Activated B cell treated with CpG ODN at 0.5 μM for 24 hours (primary cell): ENCODE measurements at places on chromosomes 11 and 22.

DNA sequence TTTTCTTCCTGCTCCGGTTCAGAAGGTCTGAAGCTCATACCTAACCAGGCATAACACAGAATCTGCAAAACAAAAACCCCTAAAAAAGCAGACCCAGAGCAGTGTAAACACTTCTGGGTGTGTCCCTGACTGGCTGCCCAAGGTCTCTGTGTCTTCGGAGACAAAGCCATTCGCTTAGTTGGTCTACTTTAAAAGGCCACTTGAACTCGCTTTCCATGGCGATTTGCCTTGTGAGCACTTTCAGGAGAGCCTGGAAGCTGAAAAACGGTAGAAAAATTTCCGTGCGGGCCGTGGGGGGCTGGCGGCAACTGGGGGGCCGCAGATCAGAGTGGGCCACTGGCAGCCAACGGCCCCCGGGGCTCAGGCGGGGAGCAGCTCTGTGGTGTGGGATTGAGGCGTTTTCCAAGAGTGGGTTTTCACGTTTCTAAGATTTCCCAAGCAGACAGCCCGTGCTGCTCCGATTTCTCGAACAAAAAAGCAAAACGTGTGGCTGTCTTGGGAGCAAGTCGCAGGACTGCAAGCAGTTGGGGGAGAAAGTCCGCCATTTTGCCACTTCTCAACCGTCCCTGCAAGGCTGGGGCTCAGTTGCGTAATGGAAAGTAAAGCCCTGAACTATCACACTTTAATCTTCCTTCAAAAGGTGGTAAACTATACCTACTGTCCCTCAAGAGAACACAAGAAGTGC, 661 bp upstream of the MALAT1 start:
- H3K27me3 ChIP-seq, result no peaks in the 10 kb centered on the region
- H3K27ac ChIP-seq, result no peak overlapping the region
- H3K36me3 ChIP-seq, result peaks cover 3% of the 10 kb centered on the region
- H3K4me1 ChIP-seq, result peaks cover 49% of the 10 kb centered on the region
- H3K4me3 ChIP-seq, result no peak overlapping the region

DNA sequence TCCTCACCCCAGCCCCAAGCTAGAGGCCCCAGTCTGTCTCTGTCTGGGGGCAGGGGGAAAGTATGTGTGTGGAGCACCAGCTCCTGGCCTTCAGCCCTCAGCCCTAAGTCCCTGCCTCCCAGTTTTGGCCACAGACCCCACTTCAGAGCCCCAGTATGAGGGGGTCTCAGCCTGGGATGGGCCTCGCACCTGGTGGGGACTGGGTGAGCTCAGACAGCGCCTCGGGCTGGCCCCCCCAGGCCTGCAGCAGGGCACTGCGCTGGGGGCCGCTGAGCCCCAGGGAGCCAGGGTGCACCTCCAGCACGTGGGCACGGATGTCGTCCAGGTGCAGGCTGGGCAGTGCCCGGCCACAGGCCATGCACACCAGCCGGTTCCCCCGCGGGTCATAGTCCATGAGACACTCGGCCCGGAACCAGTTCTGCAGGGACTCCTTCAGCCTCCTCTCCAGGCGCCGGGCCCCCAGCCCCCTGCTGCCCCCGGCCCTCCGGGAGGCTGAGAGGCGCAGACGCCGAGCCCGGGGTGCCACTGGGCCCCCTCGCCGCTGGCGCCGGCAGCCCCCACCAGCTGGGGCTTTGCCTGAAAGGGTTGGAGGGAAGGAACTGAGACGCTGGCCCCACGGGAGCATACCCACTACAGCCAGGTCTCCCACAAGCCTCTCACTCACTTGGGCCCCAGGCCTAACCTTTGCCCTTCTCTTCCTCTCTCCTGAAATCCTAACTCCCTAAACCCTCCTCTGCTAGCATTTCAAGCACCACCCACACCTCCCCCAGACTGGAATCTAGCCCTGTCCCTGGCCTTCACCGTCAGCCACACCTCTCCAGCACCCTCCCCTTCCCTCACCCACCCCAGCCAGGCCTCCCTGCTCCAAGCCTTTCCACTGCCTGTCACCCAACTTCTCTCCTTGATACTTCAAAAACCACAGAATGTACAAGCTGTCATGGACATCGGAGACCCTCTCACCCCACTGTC, 3.6 kb downstream of the ZFTA start:
- H3K36me3 ChIP-seq, result peaks cover 5% of the 10 kb centered on the region
- no peak overlapping the region for H3K27ac ChIP-seq
- H3K27me3 ChIP-seq, result no peaks in the 10 kb centered on the region
- H3K4me3 ChIP-seq, result no peak overlapping the region

DNA sequence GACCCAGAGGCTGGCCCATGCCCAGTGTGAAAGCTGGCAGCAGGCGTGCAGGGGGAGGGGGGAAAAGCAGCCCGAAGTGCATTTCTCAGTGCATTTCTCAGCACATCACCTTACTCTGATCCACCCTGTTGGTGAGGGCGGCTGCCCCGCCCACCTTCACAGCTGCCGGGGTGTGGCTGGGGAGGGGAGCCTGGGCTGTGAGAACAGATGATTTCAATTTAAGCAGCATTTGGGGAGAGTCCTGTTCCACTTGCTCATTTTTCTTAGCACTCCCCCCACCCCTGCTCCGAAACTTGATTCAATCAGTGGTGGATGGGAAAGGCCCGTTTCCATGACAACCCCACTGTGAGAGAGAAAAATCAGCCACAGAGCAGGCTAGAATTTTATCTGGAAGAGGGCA, 84.8 kb downstream of the SNX19 start:
- no peak for DNase-seq
- no peak overlapping the region for H3K27ac ChIP-seq
- no peaks in the 10 kb centered on the region for H3K36me3 ChIP-seq
- H3K4me1 ChIP-seq, result no peaks in the 10 kb centered on the region

- no peak for DNase-seq
- H3K27me3 ChIP-seq, result no peaks in the 10 kb centered on the region
- no peak overlapping the region for H3K4me3 ChIP-seq
Observed at GRCh38 chr22:42801252-42802080, 55.6 kb downstream of the ARFGAP3 start.

DNA sequence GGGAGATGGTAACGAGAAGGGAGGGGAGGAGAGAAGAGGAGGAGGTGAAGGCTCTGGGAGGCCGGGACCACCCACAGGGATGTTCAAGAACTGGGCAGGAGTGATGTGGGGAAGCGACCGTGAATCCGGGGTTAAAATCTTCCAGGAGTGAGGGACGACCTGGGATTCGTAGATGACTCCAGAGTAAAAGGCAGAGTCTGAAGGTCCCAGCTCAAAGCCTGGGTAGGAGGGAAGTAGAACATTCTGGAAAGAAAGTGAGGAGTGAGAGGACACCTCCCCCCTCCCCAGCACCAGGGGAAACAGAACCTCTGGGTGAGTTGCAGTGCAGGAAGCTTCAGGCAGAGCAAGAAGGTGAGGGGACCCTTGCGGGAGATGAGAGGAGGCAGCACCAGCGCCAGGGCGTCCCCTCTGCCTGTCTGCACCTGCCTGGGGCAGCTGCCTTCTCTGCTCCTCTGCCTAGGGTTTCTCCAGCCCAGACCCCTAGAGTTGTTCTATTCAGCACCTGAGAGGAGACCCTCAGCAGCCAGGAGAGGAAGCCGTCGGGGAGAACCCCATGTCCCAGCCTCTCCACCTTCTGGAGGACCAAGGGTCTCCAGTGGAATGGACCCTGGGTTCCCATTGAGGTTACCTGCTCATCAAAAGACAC, 49.7 kb downstream of the LINC01488 start:
- no peak overlapping the region for H3K27ac ChIP-seq
- DNase-seq, result no peak
- H3K4me1 ChIP-seq, result peaks cover 28% of the 10 kb centered on the region
- no peaks in the 10 kb centered on the region for H3K36me3 ChIP-seq

DNA sequence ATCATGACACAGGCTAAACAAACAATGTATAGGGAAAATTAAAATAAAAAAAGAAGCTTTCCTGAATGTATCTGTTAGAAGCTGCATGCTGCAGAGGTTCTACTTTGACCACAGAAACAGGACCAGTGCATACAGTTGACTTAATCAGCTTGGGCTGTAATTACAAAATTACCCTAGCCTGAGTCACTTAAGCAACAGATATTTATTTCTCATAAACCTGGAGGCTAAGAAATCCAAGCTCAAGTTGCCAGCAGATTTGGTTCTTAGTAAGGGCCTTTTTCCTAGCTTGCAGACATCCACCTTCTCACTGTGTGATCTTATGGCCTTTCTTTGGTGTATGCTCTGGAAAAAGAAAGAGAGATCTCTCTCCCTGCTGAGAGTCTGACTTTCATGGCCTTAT, 946.5 kb upstream of the RAG2 start:
- DNase-seq, result no peak
- no peak overlapping the region for H3K4me3 ChIP-seq
- H3K27me3 ChIP-seq, result no peaks in the 10 kb centered on the region
- no peaks in the 10 kb centered on the region for H3K36me3 ChIP-seq
- no peak overlapping the region for H3K27ac ChIP-seq

DNA sequence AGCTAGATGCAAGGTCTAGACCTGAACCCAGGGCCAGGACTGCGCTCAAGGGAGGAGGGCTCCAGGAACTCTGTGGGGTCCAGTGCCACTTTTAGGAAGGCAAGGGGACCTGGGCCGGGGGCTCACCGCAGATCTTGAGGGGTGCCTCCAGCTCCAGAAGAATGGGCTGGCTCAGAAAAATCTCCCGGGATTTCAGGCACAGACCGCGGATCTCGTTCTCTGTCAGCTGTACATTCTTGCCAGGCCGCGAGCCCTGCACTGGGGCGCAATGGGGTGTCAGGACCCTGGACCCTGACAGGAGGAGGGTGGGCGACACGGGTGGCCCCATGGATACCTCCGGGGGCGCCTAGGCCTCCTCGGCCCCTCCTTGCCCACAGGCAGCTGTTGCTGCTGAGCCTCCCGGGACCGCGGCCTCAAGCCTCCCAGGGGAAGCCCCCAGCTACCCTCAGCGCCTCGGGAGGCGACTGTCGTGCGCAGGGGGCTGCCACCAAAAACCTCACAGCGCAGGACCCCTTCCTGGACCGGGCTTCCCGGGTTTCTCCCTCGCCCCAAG, 640 bp downstream of the PPP1CA start:
- H3K27ac ChIP-seq, result peak overlapping the region; percentile 81
- H3K4me1 ChIP-seq, result peaks cover 74% of the 10 kb centered on the region
- H3K36me3 ChIP-seq, result peaks cover 50% of the 10 kb centered on the region
- no peak for DNase-seq

GRCh38 chr11:58919561-58919960, 19.7 kb upstream of the GLYATL1 start:
- peaks cover 3% of the 10 kb centered on the region for H3K27me3 ChIP-seq
- peaks cover 8% of the 10 kb centered on the region for H3K4me1 ChIP-seq
- DNase-seq, result no peak
- no peak overlapping the region for H3K4me3 ChIP-seq

GRCh38 chr22:25077964-25078363, 121.7 kb upstream of the CRYBB3 start:
- H3K27ac ChIP-seq, result no peak overlapping the region
- no peak for DNase-seq
- peaks cover 9% of the 10 kb centered on the region for H3K27me3 ChIP-seq
- H3K36me3 ChIP-seq, result no peaks in the 10 kb centered on the region

- DNase-seq, result no peak
- no peak overlapping the region for H3K4me3 ChIP-seq
- H3K27ac ChIP-seq, result no peak overlapping the region
- H3K36me3 ChIP-seq, result peaks cover 11% of the 10 kb centered on the region
Observed at GRCh38 chr22:46171940-46172339, 21.6 kb downstream of the PPARA start.

GRCh38 chr11:113876798-113877669, 1.7 kb upstream of the USP28 start:
- H3K4me3 ChIP-seq, result peak overlapping the region; percentile 96
- H3K36me3 ChIP-seq, result peaks cover 15% of the 10 kb centered on the region
- peak overlapping the region; percentile 97 for H3K27ac ChIP-seq
- H3K4me1 ChIP-seq, result peaks cover 51% of the 10 kb centered on the region
- no peak for DNase-seq
- no peaks in the 10 kb centered on the region for H3K27me3 ChIP-seq

DNA sequence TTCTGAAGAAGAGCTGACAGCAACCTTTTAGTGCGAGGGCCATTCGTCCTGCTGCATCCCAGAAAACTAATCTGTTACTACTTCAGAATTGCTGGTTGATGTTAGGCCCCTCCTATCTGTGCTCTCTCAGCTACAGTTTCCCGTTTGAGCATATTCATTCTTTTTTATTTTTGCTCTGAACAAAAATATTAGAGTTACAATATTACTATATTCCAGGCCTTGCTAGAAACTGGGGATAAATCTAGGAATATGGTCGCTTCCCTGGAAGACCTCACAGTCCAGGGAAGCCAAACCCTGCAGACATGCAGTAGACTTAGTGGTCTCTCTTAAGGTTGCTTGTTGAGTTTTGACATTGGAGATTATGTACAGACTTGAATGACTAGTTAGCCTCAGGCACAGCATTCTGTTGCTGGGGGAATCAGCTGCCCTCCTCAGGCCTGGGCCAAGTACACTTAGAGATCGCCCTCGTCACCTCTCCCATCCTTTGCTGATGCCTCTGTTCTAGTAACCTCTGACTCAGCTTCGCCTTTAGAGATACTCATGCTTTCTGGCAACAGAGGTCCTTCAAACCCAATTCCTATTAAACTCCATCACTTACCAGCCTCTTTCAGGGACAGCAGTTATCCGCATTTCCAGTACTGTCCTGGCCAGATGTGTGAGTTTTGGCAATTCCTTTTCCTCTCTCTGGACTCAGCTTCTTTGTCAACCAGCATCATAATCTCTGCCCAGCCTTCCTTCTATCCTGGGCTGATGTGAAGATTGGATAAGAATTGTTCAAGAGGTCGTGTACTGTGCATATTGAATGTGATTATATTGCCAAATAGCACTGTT, 698 bp upstream of the ANAPC15 start:
- peak overlapping the region; percentile 97 for H3K4me3 ChIP-seq
- no peak for DNase-seq
- H3K27me3 ChIP-seq, result peaks cover 15% of the 10 kb centered on the region
- H3K27ac ChIP-seq, result peak overlapping the region; percentile 100

DNA sequence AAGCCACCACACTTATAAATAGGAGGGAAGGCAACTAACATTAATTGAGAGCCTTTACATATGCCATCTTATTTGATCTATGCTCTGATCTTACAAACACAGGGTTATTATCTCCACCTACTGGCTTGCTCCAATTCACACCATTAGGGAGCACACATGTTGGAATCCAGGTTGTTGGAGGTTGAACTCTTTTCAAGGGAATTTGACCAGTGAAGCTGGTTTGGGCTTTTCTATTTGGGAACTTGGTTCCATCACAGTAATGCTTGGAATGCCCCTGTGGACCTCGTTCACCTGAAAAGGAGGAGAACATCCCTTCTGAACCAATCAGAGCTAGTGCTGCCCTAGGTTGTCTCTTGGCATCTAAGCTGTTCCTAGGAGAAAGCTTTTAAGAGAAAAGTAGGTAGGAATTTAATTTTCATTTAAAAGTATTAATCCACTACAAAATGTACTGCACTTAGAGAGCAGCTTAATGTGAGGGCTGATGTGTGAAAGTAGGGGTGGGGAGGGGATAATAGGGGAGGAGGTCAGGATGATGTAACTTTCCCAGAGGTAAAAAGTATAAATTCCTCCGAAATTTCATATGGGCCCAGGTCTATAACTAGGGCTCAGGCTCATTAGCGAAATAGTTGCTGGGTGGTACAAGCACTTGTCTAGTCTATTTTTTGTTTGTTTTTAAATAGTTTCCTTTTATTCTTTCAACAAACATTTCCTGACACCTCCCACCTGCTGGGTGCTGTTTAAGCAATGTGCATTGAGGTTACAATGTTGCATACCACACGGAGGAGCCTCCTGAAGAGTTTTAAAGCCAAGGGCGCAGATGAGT, 7.6 kb upstream of the MICAL2 start:
- DNase-seq, result no peak
- peaks cover 14% of the 10 kb centered on the region for H3K4me1 ChIP-seq
- H3K27ac ChIP-seq, result no peak overlapping the region
- no peak overlapping the region for H3K4me3 ChIP-seq
